Mesenteric fat pad (tissue), 1 donor: ENCODE measurements at places on chromosomes 1 and 21. TPM values are rescaled to one million over a fixed set of nuclear protein-coding genes. Genes with fewer than 3 reads are reported as not detected.

DNA sequence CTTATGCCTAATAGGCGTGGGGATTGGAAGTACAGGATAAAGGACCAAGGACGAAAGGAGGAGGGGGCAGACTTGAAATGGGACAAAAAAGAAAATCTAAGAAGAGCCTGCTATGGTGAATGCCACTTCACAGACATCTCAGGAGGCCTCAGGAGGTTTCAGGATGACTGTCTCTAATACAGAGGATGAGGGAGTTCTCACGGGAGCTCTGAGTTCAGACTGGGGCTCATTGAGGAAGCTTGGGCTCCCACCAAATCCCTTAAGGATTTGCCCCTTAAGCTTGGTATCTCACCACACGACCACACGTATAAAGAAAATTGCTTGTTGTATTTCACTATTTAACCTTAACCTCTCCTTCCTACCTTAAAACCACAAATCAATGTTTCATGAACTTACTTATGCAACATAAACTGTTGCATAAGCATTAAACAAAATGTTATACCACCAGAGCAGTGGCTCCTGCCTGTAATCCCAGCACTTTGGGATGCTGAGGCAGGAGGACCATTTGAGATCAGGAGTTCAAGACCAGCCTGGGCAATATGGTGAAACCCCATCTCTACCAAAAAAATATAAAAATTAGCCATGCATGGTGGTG, 12.4 kb downstream of the SLC30A1 start:
- DNase-seq = no peak

DNA sequence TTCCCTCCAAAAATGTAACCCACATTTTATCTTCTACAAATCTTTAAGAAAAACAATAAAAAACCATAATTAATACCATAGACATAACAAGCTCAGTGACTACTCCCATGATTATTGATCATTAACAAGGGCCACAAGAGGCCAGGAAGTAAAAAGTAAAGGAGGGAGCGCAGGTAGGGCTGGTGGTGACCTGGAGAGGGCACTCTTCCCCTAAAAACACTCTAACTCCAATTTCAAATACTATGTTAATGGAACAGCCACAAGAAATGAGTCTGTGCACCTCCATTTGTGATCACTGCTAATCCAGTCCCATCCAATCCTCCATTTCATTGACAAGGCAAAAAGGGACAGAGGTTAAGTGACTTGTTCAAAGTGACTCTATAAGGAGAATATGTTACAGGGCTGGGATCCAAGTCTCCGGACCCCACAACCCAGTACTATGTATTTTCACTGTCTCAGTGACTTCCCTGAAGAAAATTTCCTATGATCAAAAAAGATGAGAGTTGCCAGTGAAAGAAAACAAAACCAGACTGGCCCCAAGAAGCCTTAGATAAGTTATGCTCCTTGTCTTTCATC, 41.2 kb upstream of the CFAP298 start:
- DNase-seq = no peak

- DNase-seq = peak; percentile 39
Measured at GRCh38 chr1:236151739-236152424, 9.5 kb downstream of the GPR137B start.

GRCh38 chr21:36730291-36731281, 31.7 kb downstream of the SIM2 start:
- DNase-seq = peak; percentile 79

DNA sequence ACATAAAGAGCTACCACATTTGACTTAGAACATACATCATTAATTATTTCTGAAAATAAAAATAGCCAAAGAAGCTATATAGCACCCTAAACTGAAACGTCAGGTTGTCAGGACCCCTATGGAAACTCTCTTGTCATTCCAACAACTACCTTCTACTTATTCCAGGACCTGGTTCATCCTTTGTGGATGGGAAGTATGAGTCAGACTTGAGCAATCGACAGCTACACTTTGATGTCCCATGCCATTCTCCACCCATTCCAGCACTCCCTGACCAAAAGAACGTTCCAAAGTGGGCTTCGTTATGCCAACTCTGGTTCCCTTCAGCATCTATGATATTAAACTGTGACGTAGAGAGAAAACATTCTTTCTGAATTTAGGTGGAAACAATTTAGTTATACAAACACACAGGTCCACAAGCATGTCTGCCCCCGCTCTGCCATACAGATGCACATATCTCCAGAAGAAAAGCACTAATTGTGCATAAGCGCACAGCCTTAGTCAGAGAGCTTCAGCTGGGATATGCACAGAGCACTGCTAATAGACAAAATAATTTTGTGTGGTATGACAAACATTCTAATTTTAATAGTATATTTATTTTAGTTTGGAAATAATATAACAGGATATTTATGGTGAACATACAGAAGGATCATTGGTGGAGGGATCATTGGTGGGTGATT, 723.1 kb upstream of the B3GALT2 start:
- DNase-seq = no peak

GRCh38 chr1:202145068-202145743, 669 bp upstream of the ARL8A start:
- DNase-seq = no peak

DNA sequence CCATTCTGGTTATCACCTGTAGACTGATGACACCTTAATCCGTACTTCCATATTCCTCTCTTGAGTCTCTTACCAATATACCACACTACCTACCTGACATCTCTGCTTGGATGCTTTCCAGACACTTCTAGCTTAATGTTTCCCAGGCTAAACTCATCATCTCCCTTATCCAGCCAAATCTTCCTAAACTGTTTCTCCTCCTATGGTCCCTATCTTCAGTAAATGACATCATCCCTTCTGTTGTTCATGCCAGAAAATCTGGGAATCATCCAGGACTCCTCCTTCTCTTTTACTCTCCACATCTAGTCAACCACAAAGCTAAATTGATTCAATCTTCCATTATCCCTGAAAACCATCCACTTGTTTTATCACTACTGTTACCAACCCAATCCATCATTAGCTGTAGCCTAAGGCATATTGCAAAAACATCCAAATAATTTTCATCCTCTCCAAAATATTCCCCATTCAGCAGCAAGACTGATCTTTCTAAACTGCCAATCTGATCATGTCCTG, 464.1 kb upstream of the BEND5 start:
- DNase-seq = no peak

GRCh38 chr1:52139817-52140540, 1.9 kb upstream of the ZFYVE9 start:
- no peak for DNase-seq

- no peak for DNase-seq
Measured at GRCh38 chr21:40696246-40696645, 150.7 kb downstream of the DSCAM start.

DNA sequence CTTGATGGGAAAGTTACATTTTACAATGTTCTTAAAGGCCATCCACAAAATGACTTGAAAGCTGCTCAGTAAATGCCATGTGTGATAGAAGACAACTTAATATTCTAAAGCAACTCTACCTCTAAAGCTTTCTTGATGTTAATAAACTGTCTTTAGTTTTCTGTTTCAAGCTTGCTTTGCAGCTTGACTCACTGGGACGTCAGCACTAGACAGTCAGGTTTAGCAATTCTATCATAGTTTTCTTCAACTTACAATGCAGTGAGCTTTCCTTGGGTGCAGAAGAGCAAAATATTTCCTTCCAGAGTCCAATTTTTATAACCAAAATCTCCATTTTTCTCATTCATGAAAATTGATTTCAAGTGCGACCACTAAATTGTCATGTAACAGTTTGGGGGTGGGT, 273.1 kb downstream of the NTNG1 start:
- no peak for DNase-seq

DNA sequence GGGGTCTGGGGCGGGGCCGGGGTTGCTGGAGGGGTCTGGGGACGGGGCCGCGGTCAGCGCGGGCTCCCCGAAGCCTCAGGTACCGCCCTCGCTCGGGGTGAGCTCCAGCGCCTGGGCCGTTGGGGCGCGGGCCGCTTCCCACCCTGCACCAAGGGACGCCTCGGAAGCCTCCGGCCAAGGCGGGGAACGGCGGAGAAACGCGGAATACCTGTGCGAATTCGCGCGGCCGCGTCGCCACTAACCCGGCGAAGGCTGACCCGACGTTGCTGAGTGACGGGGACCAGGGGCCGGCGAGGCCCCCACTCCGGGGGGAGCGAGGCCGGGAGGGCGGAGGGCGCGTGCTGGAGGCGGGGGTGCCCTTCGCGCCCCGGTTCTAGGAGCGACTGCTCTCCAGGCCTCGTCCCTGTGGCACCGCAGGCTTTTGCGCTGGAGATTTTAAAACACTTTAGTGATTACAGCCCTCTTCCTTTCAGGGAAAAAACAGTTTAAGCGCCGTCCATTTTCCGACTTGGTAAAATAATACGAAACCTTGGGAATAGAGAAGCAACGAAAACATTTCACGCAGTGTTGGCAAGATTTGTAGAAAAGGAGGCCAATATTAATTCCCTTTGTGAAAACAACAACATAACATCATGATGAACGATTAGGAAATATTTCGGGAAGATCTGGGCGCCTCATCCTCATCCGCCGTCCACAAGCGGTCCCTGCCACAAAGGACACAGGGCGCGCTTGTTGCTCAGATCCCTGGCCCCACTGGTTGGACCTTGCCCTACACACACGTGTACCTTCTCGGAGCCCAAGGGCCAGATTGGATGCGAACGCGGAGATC, 971 bp upstream of the GNG4 start:
- peak; percentile 81 for DNase-seq

GRCh38 chr1:17963513-17963912, 144.1 kb upstream of the IGSF21 start:
- no peak for DNase-seq

DNA sequence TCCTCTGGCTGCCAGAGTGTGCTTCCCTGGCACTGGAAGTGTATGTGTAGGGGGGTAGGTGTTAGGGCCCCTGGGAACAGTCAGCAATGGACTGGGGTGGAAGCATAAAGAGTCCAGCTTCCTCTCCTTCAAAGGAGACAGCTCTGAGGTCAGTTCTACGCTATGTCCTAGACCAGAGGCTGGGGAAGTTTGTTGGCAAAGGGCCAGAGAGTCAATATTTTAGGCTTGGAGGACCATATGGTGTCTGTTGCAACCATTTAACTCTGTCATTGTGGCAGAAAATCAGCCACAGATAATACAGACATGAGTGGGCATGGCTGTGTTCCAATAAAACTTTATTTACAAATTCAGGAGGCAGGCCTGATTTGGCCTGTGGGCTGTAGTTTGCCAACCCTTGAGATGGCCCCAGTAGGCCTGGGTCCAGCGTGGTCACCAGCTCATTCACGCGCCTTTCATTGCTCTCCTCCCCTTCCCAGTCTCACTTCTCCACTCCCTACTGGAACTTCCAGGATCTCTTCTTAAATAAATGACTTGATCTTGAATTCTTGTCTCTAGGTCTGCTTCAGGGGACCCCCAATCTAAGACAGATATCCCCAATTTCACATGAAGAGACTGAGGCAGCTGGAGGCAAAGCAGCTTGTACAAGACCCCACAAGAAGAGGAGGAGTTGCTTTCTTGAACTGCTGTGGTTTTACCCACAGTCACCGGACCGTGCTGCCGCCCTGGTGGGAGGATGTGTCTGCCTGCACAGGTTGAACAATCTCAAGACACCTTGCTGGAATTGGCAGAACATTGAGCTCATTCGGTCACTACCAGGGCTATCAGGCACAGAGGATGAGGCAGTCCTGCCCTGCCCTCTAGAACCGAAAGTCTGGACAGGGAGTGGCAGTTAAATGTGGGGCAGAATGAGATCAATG, 162.4 kb upstream of the POU3F1 start:
- DNase-seq = no peak

- DNase-seq = peak; percentile 14
Measured at GRCh38 chr1:10515301-10515975, 40.7 kb downstream of the PEX14 start.

The CD1B gene
- not detected for total RNA-seq

The MNDA gene
- 23.8 TPM for total RNA-seq

The UBL4B gene
- total RNA-seq = not detected

The MRPL20 gene
- total RNA-seq = 122 TPM

The PTGER3 gene
- total RNA-seq = 253 TPM

The ENO1 gene
- total RNA-seq = 863 TPM

The GPR153 gene
- 32.3 TPM for total RNA-seq

The SDHC gene
- 201 TPM for total RNA-seq
